ENCODE measurements at places on chromosomes 6 and 20. TPM values are rescaled to one million over a fixed set of nuclear protein-coding genes. Genes with fewer than 3 reads are reported as not detected.

PRICKLE4 gene
- not detected for total RNA-seq

IMPG1 gene
- not detected for total RNA-seq

MCHR2 gene
- not detected for total RNA-seq

SPTLC3 gene
- total RNA-seq: 4.8 TPM

TCP11 gene
- total RNA-seq: 0.15 TPM

DDO gene
- total RNA-seq: 0.74 TPM

TNNC2 gene
- 0.84 TPM for total RNA-seq

RAD21L1 gene
- not detected for total RNA-seq

MOXD1 gene
- 13.8 TPM for total RNA-seq

FRMD1 gene
- not detected for total RNA-seq

ANKRD6 gene
- 0.84 TPM for total RNA-seq

CAP2 gene
- 2.7 TPM for total RNA-seq

TMEM200A gene
- 3.4 TPM for total RNA-seq

KIF25 gene
- 0.15 TPM for total RNA-seq

MTO1 gene
- 23.5 TPM for total RNA-seq

ZNF165 gene
- 0.45 TPM for total RNA-seq

TOX2 gene
- 50.5 TPM for total RNA-seq

ATP6V1G2 gene
- total RNA-seq: 1.2 TPM

VARS1 gene
- total RNA-seq: 111 TPM

ZNF184 gene
- total RNA-seq: 4.0 TPM

MEI4 gene
- not detected for total RNA-seq

NOTCH4 gene
- total RNA-seq: 2.0 TPM

Data from bronchus fibroblast of lung (primary cell).